H54 (cell line): ENCODE measurements at places on chromosomes 11 and 22.

DNA sequence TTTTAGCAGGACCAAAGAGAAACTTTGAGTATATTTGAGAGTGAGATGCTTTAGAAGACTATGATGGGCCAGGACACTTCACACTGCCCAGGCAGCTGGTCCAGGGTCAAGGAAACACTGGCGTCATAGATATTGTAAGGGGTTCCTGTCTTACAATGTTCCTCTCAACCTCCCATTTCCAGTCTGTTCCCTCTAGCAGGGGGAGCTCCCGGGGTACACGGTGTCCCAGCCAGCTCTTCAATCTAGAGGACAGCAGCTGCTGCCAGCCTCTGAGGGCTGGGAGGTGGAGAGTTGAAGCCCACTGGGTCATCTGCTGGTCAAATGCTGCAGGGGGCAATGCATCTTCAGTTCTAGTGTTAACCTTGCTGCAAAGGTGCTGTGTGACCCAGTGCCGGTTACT, 40.7 kb upstream of the TIMP3 start:
- DNase-seq, result no peak

- no peak for DNase-seq
These were observed 41.5 kb downstream of the SGSM1 start for GRCh38 chr22:24847490-24847889.

GRCh38 chr11:21794306-21794705, 398.6 kb upstream of the ANO5 start:
- DNase-seq, result no peak

DNA sequence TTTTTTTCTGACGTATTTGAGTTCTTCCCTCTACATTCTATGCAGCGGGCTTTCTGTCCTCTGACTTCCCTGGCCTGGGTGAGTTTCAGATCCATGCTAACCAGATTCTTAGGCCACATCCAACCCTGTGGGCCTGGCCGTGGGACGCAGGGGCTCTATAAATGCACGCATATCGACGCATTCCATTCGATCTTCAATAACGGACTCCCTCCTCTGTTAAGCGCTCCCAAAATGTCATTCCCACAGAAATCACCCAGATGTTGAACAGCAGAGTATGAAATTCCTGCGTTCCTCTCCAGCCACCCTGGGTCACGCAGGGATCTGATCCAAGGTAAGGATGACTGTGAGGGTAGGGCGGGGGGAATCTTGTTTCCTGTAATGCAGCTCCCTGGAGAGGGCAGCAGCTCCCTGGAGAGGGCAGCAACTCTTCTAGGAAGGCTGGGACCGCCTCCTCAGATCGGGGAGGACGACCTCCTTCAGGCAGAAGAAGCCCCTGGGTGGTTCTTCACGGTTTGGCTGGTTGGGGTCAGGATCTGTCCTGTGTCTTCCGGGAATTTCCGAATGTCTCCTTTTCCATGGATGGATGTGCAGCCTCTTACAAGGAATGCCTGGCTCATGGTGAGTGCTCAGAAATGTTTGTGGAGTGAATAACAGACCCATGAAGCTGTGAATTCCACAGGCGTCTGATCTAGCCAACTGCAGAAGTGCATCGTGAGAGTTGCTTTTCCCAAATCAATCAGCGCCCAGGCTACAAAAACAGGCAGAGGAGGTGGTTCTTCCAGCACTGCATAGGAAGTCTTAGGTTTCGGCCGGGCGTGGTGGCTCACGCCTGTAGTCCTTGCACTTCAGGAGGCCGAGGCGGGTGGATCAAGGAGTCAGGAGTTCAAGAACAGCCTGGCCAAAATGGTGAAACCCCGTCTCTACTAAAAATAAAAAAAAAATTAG, 12.2 kb downstream of the MRGPRD start:
- no peak for DNase-seq

GRCh38 chr11:130315354-130315970, 745 bp upstream of the ZBTB44 start:
- no peak for DNase-seq

DNA sequence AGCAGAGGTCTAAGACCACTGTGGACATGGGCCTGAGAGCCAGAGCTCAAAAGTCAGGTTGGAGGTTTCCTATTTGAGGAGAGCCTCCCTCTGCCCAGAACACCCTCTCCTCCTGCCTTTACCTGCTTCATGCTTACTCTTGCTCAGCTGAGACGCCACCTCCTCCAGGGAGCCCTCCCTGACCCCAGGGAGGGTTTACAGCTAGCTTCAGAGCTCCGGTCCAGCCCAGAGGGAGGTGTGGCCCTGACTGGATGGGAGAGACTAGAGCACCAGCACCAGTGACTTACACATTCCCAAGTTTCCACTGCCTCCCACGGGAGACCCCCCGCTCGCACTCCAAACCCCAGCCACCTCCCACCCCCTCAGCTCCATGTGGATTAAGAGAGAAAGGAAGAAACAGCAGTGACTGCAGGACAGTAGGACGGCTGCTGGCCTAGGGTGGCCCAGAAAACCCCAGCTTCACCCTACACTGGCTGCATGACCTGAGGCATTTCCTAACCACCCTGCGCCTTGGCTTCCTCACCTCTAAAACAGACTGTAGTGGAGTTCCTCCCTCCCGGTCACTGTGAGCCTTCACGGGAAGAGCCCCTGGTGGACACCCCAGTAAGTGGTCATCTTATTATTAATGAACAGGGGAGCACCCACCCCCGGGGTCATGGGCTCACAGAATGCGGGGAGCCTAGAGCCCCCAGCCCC, 24.5 kb upstream of the PDGFB start:
- DNase-seq, result no peak

DNA sequence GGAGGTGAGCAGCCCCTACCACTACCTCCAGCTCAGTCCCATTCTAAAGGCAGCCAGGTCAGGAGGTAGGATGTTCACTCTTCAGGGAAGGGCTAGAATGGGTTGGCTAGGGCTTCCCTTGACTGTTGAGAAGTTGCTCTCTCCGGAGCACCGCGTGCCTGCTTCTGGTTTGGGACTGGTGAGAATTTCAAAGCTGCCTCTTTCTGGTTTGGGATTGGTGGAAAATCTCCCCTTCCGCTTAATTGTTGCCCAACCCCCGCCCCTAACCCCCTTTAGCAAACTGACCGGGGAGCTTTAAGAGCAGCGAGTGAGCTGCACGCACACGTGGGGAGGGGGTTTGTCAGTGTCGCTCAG, 686 bp downstream of the USP2 start:
- DNase-seq, result no peak

- no peak for DNase-seq
These were observed 18.2 kb upstream of the MOB2 start for GRCh38 chr11:1504581-1505290.

DNA sequence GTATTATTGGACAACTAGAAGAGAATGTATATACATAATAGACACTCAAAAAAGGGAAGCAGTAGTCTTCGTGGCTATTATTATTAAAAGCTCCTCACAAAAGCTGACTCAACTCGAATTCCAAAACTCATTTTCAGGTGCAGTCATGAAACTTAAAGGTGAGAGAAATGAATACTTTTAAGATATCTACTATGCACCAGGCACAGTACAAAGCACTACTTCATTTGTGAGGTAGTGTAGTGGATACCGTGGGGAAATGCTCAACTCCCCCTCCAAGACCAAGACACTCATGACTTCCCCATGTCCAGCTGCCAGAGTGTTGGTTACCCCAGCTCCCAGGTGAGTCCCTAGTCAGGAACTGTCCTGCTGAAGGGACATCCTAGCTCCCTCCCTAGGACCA, 2.1 kb downstream of the SYN3 start:
- no peak for DNase-seq

GRCh38 chr11:117824571-117825537, at the start of gene FXYD2:
TSS of gene FXYD2 (minus strand) at chr11:117824744. CDS start at chr11:117824678, 66 bp downstream.
- DNase-seq, result no peak

DNA sequence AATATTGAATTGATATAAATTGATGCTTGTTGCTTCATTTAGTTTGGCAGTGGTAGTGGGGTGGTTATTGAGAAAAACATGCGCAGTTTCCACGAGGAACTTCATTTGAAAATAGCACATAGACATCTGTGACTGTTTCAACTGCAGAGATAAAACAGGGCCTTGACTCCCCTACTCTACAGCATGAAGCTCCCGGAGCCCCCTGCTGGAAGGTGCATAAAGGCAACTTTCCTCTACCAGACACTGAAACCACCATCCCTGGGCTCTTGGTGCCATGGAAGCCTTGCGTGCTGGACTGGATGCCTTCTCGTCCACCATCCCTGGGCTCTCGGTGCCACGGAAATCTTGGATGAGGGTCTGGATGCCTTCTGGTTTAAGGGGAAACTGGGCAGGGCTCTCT, 195.9 kb downstream of the CSNK2A3 start:
- DNase-seq, result peak; percentile 9
